Subcutaneous preadipocyte (primary cell): ENCODE measurements at places on chromosomes 1 and 21. TPM values are rescaled to one million over a fixed set of nuclear protein-coding genes. Genes with fewer than 3 reads are reported as not detected.

The IGSF9 gene
- total RNA-seq, result not detected in 2 replicates

The SLC6A17 gene
- under 0.01 and 0.20 TPM in 2 replicates for total RNA-seq

The AADACL3 gene
- not detected in 2 replicates for total RNA-seq

The LRRC38 gene
- not detected in 2 replicates for total RNA-seq

The PRAMEF17 gene
- not detected in 2 replicates for total RNA-seq

The ERG gene
- under 0.01 and 0.39 TPM in 2 replicates for total RNA-seq

The TNFRSF8 gene
- under 0.01 TPM in 1 of 2 replicates, not detected in the other for total RNA-seq

The AADACL4 gene
- not detected in 2 replicates for total RNA-seq

The CD58 gene
- 16.8 and 23.1 TPM in 2 replicates for total RNA-seq

The SPATA1 gene
- 0.59 and 1.8 TPM in 2 replicates for total RNA-seq

The ESRRG gene
- not detected in 2 replicates for total RNA-seq

The NLRP3 gene
- total RNA-seq, result not detected in 2 replicates

The FCMR gene
- not detected in 2 replicates for total RNA-seq

The KRTAP21-2 gene
- not detected in 2 replicates for total RNA-seq

The THEM5 gene
- total RNA-seq, result not detected in 2 replicates

The LCA5L gene
- total RNA-seq, result 1.2 and 1.5 TPM in 2 replicates

The FCER1A gene
- total RNA-seq, result not detected in 2 replicates

The LORICRIN gene
- not detected in 2 replicates for total RNA-seq

The SLC45A1 gene
- total RNA-seq, result 2.5 and 3.3 TPM in 2 replicates

The DISP1 gene
- total RNA-seq, result 5.3 and 7.0 TPM in 2 replicates

The OR2W3 gene
- total RNA-seq, result 0.20 and 3.7 TPM in 2 replicates

The IL19 gene
- total RNA-seq, result not detected in 2 replicates

The CCDC181 gene
- 0.37 and 0.39 TPM in 2 replicates for total RNA-seq
